ENCODE measurements at places on chromosomes 6 and 20. TPM values are rescaled to one million over a fixed set of nuclear protein-coding genes. Genes with fewer than 3 reads are reported as not detected.

Gene BICRAL
- total RNA-seq, result 13.6 TPM

Gene ZBP1
- total RNA-seq, result 6.3 TPM

DNA sequence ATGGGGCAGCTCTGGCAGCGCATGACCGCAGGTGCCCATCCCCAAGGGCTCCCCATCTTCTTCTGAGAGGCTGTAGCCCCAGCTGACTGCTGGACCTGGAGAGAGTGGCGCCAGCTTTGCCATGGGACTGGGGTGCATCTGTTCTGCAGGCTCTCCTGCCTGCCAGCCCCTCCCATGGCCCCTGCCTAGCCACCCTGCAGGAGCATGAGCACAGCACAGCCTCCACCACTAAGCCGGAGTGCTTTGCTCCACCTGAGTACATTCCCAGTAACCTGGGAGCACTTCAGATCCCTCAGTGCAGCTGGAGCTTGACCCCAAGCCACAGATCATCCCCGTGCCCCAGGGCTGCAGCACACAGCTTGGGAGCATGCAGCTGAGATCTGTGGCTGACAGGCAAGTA is 16.0 kb downstream of the DEFB125 start:
- no peak for DNase-seq

GRCh38 chr20:59157961-59158541 is 5.6 kb upstream of the ZNF831 start:
- no peak for DNase-seq

DNA sequence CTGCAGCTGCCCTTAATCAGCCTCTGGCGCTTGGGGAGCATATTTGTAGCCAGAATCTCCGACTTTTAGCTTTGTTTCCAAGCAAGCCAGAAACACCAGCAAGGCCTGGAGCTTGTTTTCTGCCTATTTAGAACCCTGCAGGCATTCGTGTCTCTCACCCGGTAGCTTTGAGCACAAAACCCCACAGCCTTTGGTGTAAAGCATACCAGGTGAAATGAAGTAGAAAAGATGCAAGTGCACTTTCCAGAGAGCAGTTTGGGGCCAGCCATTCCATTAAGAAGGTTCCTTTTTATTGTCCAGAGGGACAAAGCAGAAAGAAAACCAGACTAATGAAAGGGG is 736 bp downstream of the FAM217B start:
- DNase-seq, result no peak

DNA sequence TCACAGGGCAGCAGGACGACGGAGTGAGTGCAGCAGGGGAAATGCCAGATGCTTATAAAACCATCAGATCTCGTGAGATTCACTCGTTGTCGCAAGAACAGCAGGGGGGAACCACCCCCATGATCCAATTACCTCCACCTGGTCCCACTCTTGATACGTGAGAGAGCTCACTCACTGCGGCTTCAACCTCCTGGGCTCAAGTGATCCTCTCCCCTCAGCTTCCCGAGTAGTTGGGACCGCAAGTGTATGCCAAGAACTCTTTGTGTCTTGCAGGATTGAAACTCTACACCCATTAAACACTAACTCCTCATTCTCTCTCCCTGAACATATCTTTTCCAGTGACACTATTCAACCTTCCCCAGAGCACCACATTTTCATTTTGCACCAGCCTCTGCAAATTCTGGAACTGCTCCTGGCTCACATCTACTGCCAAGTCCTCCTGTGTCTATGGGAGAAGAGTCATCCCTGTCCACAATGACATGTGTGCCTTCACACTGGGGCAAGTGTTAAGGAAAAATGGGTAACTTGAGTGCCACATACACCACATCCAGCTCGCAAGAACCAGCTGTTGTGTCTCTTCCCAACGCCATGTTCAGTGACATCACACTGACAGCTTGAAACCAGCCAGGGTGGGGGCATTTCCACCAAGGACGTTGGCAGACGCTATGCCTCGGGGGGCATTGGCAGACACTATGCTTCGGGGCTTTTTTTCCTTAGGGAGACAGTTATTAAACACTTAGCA is 14.7 kb upstream of the TAF4 start:
- no peak for DNase-seq

DNA sequence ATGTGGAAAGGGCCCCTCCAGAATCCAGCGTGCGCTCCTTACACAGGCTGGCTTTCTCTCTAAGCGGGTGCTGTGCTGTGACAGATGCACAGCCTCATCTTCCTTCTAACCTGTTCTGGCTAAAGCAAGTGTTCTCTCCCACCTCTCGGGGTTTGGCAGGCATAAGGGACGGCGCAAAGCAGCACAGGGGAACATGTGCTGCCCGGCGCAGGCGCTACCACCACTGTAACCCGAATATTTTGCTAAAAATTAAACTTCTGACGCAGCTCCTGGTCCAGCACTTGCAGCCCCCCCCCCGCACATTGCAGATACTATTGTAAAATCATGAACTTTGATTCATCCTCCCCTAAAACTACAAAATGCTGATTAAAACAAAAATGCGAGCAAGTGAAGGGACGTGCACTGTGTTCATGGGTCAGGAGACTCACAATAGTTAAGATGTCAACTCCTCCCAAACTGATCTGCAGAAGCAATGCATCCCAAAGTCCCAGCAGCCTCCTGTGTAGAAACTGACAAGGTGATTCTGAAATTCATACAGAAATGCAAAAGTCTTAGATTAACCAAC is 43.0 kb downstream of the TAF4 start:
- no peak for DNase-seq

DNA sequence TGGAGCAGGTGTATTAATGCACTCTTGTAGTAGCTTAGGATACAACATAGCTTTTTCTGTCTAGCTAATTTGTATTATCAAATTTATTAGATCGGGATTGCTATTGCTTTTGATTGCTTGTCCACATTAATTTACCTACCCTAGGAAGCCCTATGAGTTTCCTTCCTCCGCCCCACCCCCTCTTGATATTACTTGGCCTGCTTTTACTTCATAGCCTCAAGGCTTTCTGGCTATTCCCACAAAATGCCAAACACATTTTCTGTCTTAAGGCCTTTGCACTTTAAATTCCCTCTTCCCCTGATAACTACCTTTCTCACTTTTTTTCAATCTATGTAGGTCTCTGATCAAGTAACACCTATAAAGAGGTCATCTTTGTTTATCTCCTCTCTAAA is 99.1 kb upstream of the PRSS16 start:
- DNase-seq, result no peak

Gene CCN5
- 0.15 TPM for total RNA-seq

- no peak for DNase-seq
These were observed 414.0 kb downstream of the MAFB start for GRCh38 chr20:40274912-40275533.

GRCh38 chr6:95175927-95176675 is 401.2 kb upstream of the MANEA start:
- DNase-seq, result no peak

Gene GSTA2
- not detected for total RNA-seq

GRCh38 chr6:80638213-80639055 is 532.0 kb downstream of the BCKDHB start:
- DNase-seq, result peak; percentile 2
